Immature natural killer cell (primary cell): ENCODE measurements at places on chromosomes 11 and 22. TPM values are rescaled to one million over a fixed set of nuclear protein-coding genes. Genes with fewer than 3 reads are reported as not detected.

The OR52I2 gene
- polyA plus RNA-seq, result not detected

The SEPTIN3 gene
- polyA plus RNA-seq, result not detected

The GALNT18 gene
- polyA plus RNA-seq, result 0.10 TPM

The ZC3H12C gene
- not detected for polyA plus RNA-seq

The OR4X2 gene
- polyA plus RNA-seq, result not detected

The ZP1 gene
- polyA plus RNA-seq, result not detected

The KDM4E gene
- not detected for polyA plus RNA-seq

The GPHA2 gene
- polyA plus RNA-seq, result not detected
